ENCODE measurements at places on chromosomes 4 and X. TPM values are rescaled to one million over a fixed set of nuclear protein-coding genes. Genes with fewer than 3 reads are reported as not detected.

CLCN4 gene
- total RNA-seq, result 22.3 TPM

DNA sequence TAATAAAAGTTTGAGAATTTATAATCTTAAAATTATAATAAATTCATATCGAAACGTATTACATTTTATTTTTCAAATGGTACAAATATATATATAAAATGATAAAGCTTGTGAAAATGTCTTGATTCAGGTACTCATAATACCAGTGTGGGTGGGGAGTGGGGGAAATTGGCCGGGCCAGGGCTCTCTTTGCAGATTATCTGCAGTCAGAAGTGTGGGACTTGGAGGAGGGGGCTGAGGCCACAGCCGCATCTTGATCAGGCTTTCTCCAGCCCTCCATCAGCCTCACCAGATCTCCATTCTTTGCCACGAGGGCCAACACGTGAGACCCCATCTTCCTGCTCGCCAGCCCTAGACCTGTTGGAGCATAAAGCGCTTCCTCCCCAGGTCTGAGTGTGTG is 86.7 kb downstream of the STIM2 start:
- DNase-seq, result no peak

DNA sequence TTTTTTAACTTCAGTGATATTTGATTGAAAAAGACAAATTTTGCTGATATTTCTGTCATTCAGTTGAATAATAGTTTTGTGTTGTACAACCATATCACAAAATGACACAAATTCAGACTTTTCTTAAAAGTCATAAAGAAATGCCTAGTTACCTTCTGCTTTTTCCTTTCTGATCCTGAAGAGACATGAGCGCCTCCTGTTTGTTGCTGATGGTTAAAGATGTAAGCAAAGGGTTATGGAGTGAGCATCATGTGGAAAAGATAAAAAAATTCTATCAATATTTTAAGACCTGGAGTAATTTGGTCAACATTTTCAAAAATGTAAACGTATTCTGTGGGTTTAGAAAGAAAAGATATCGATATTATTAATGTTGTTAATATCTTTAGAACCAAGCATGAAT is 669.9 kb upstream of the NR3C2 start:
- no peak for DNase-seq

ADH4 gene
- not detected for total RNA-seq

GRCh38 chr4:165592386-165592785 is 213.6 kb downstream of the CPE start:
- DNase-seq, result no peak

MSANTD1 gene
- 4.6 TPM for total RNA-seq

GRCh38 chr4:122012735-122013134 is 60.9 kb upstream of the TRPC3 start:
- DNase-seq, result no peak

DNA sequence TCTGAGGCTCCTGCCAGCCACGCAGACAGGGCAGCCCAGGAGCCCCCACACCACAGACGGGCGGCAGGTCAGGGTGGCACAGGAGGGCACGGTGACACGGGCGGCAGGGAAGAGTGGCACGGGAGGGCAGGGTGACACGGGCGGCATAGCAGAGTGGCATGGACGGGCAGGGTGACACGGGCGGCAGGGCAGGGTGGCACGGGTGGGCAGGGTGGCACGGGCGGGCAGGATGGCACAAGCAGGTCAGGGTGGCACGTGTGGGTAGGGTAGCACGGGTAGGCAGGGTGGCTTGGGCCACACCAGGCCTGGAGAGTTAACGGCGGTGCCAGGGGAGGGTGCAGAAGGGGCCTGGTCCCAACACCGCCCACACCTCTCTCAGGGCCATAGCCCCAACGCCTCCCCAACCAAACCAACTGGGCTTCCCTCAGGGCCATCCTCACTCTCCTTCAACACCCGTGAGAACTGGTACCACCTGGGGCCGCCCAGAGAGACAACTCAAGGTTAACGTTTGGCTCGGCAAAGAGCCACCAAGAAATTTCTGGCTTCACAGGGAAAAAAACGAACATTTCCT is 3.4 kb downstream of the CTBP1 start:
- peak; percentile 22 for DNase-seq

- DNase-seq, result no peak
These were observed 66.1 kb downstream of the BMP3 start for GRCh38 chr4:81096566-81096965.

CSAG3 gene
- not detected for total RNA-seq

GRCh38 chr4:5798462-5798861 is 87.5 kb downstream of the EVC start:
- DNase-seq, result no peak
